ENCODE measurements at places on chromosomes 2 and 18.

- no peak for DNase-seq
Measured at GRCh38 chr2:88181511-88181910, 11.4 kb downstream of the THNSL2 start.

DNA sequence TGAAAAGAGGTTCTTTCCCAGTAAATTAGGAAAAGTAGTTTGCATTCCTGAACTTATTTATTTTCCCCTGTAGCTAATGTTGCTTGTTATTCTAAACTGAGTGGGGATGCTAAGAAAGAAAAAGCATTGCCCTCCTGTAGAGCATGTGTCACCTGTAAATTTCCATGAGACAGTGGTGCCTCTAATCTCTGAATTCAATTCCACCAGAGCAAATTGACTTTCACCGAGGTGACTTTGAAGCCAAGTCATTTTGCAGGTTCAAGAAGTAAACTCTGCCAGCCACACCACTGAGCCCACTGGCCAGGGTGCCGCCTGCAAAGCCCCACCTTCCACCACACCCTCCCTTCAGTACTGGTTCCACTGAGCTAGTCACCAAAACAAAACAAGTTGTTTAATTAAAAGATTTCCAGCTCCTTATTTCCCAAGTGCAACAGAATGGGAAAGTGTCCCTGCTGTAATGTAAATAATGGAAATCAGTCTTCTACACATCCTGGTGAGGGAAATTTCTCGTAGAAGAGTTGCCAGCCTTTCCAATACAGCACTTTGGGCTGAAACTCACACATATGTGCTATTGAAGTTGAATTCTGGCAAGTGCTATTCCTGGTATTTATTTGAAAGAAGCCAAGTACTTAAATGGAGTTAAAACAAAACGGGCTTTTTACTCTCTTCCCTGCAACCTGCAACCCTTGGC lies 254.8 kb downstream of the RNF152 start:
- no peak for DNase-seq

- DNase-seq: peak; percentile 58
Measured at GRCh38 chr2:85886590-85886989, 2.2 kb downstream of the ST3GAL5 start.

GRCh38 chr2:120447127-120447785 lies 101.3 kb downstream of the INHBB start:
- peak; percentile 30 for DNase-seq

- no peak for DNase-seq
Measured at GRCh38 chr18:62942578-62942977, 227.2 kb downstream of the PHLPP1 start.

DNA sequence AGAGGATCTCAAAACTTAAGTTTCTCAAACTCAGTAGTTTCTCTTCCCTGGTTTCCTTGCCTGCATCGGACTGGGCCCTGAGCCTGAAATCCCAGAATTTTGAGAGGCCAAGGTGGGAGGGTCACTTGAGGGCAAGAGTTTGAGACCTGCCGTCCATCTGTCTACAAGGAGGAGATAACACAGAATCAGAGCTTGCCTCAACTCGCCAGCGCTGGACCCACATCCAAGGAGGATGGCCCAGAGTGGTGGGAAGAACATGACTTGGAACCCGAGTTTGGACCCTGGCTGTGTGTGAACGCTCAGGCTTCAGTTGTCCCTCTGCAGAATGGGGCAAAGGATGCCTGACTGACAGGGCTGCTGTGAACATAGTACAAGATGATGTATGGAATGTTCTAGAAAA lies 80.1 kb downstream of the MCFD2 start:
- DNase-seq: no peak

DNA sequence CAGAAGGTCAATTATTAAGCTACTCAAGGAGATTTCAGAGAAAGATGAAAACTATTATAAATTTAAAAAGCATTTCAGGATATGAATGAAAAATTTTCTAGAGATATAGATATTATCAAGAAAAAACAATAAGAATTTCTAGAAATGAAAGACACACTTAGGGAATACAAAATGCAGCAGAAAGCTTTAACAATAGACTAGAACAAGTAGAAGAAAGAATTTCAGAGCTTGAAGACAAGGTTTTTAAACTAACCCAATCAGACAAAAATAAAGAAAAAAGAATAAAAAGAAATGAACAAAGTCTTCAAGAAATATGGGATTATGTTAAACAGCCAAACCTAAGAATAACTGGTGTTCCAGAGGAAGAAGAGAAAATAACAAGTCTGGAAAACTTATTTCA lies 34.4 kb downstream of the FLACC1 start:
- DNase-seq: no peak

DNA sequence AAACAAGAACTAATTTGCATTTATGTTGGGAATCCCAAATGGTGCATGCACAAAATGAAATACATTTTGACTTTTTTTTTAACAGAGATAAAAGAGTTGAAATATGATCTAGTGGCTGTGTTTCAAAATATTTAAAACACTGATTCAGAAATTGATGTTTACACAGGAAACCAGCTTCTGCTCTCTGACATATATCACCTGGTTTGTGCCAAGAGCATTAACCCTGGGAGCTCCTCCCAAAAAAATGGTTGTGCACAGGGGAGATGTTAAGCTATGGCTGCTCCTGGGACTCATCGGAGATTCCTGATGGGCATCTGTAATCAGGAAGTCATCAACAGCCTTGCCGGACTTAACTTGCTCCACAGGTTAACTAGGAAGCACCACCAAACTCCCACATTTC lies 65.2 kb upstream of the MAL start:
- no peak for DNase-seq

DNA sequence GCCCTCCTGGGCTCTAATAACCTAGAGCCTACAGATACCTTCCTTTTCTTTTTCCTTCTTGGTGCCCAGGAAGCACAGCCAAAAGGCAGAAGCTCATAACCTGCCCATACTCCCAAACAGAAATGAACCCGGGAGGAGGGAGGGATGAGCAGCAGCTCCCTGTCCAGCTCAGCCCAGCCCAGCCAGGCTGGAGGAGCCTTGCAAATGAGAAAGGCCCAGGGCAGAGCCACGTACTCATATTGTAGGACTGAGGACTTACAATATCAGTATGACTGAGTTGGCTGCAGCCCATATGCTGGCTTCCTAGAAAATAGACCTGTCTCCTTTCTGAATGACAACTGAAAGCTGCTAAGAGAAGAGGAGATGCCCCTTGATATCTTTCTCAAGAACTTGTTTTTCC lies 21.7 kb downstream of the PKDCC start:
- no peak for DNase-seq

DNA sequence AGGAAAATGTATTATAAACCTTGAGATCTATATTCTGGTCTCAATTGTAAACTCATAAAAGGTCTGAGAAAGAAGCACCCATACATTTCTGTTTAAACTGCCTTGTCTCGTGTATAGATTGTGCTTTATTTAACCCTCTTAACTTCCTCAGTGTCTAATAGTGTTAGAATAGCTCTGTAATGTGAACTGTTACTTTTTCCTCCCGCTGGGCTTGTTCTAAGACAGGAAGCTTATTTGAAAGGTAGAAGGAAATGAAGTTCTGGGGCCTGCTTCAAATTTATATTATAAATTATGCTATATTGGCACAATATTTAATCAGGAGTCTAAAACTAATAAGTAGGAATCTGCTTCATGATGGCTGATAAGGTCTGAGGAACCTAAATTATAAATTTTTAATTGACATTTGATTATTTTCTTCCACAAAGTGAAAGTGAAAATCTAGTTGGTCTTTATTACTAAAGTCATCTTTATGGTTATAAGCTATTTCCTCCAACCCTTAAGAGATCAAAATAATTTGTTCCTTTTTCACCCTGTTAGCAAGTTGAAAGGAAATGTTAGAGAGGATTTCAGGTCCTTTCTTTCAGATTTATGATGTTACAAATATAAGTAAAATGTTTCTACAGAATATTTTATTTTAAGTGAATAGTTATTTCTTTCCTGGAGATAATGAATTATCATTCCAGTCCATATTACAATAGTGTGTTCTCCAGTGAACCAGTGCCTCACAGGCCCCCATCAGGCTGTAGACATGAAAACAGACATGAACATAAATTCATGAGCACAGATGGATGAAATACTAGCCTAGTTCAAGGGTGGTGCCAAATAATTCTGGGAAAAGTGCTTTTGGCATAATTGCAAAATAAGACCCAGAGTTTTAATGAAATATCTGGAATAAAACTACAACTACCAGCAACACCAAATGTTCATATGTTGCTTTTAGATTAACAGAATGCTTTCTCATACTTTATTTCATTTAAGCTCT lies 7.9 kb downstream of the MFSD6 start:
- DNase-seq: no peak
